Vagina (tissue), 2 donors: ENCODE measurements at places on chromosomes 13 and 19.

- no peak for DNase-seq
Measured at GRCh38 chr13:40943073-40943472, 76.0 kb downstream of the ELF1 start.

- no peak for DNase-seq
Measured at GRCh38 chr13:112345826-112346172, 30.4 kb upstream of the SPACA7 start.

DNA sequence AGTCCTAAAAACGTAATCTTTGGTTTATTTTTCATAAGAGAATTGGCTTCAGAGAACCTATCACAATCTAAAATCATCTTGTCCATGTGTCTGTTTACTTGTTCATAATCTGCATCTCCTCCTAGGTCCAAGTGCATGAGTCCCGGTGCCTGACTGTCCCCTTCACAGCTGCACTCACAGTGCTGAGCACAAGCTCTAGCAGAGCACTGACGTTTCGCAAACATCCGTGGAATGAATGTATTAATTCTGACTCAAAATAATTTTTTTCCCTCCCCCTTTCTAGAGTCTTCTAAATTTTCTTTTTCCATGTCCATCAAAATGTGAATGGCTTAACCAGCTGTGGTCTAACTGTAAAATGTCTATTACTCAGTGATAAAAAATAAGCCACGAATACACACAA, 245.5 kb upstream of the TSHZ3 start:
- peak; percentile 2 for DNase-seq

DNA sequence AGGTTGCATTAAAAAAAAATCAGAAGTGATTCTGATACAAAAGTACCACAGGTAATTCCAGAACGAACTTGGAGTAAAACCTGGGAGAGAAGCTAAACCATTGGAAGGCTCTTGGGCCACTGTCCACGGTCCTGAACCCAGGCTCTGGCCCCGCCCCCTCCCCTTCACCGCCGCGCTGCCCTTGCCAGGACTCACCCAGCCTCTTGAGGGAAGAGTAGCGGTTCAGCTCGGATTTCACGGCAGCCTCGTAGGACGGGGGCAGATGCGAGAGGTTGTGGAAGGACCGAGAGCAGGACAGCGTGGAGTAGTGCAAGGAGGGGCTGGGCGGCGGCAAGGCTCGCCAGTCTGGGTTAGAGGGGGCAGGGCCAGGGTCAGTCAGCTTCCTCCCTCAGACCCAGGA, 5.7 kb downstream of the SHISA7 start:
- DNase-seq, result no peak

- DNase-seq, result no peak
Measured at GRCh38 chr19:41136636-41137455, 22.6 kb downstream of the CYP2F1 start.

DNA sequence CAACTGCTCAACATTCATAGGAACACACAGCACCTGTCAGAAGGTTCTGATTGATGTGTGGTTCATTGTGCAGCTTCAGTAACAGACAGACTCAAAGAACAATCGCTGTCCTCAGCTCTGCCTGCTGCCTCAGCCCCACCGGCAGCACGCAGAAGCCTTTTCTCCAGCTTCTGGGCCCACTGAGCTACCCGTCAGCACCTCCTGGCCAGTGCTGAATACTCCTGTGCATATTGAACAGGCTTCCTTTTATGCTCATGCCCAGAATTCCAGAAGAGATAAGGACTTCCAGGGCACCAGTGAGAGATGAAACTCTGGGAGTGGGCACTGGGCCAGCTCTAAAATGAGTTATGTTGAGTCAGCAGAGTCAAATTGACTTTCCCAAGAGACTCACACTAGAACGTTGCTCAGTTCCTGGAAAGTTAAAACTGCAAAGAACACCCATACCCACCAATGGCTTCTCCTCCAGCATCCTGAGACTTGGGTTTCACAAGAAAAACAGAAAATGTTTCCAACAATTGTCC, 119.3 kb downstream of the COL4A1 start:
- no peak for DNase-seq

GRCh38 chr13:42377640-42378382, 105.9 kb downstream of the AKAP11 start:
- no peak for DNase-seq

GRCh38 chr13:24165746-24166145, 5.2 kb downstream of the SPATA13 start:
- no peak for DNase-seq

DNA sequence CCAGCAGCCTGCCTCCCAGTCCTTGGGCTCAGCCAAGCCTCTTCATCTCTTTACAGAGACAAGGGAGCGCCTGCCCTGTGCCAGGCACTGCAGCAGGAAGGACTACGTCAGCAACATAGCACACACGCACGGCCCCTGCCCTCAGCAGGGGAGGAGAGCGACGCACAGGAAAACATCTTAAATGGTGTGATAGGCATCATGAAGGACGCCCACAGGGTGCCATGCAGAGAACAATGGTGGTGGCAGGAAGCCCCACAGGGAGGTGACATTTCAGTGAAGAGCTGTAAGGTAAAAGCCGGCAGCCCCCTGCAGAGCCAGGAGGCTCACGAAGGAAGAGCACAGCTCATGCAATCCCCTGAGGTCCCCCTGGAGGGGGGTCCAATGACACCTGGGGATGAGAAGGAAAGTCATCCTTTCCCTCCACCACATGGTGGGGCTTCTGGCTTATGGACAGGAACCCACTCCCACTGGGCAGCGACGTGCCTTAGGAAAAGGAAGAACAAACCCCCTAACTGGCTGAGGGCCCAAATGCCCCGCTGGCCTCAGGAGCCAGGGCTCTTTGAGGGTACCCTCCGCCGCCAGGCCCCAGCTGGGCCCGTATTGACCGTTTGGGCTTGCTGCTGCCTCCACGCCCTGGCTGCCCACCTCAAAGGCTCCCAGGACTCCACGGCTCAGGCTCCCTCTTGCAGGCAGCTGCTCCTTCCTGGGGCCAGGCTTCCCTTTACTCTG, 37.3 kb upstream of the C13orf42 start:
- DNase-seq, result peak; percentile 82

GRCh38 chr13:40060296-40061007, 405.0 kb downstream of the COG6 start:
- no peak for DNase-seq

GRCh38 chr19:13825489-13826441, 30.5 kb downstream of the ZSWIM4 start:
- no peak for DNase-seq

DNA sequence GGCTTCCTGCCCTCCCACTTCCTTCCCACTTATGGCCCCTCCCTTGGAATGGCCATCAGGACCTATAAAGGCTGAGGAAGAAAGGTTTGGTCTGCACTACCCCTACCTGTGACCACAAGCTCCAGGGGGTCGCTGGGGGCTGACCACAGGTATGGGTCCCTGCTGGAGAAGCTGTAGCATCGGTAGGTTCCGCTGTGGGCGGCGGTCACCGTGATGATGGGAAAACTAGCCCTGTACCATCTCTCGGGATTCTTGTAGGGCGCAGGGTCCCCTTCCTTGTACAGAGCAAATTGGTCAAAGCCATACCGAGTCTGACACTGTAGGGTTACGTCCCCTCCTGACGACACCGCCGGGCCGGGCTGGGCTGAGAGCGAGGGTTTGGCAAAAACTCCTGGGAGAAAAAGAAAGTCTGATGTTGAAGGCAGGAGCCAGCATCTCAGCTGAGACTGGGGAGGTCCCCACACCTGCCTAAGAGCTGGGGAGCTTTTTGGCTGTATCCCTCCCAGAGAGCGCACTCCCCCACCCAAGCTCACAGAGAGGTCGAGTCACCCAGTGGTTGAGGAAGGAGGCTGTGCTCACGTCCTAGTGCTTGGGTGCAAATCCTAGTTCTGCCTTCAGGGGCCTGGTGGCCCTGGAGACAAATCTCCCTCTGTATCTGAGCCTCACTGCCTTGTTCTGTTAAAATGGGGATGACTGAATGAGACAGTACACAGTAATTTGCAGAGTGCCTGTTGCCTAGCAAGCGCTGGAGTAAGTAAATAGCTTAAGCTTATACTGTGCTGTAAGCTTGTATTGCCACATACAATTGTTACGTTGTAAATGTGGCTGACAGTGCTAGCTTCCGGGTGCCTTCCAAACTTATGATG, 10.4 kb downstream of the GP6 start:
- DNase-seq, result no peak

DNA sequence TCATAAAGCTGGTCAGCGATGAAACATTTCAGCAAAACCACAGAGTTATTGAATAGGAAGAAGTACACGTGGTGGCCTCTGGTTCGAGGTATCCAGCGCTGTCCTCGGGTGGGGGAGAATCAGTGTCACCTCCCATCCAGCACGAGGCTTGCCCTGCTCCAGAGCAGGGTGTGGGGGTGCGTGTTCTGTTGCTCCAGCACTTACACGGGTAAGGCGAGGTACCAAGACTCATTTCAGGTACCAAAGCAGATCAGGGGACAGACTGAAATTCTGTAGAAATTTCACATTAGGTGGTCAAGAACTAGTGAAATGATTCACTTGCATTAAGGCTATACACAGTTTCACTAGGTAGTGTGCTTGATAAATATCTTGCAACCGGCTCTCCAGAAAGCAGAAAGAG, 164.2 kb upstream of the SOX1 start:
- peak; percentile 58 for DNase-seq

- DNase-seq, result no peak
Measured at GRCh38 chr19:2035590-2035991, 15.5 kb downstream of the MKNK2 start.

DNA sequence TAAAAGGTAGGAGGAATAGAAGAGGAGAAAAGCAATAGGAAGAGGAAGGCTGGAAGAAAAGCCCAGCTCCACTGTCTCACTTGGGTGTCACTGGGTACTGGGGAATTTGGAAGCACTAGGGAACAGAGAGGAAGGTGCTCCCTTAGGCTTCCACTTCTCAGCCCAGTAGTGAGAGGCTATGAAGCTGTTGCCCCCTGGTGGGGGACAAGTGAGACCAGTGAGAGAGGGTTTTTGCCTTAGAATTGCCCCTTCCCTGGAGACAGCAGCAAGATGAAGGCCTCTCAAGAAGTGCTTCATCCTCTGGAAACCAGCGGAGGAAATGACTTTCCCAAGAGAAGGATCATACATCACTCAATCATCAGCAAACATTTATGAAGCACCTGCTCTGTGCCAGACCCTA, 4.7 kb upstream of the ZNF606 start:
- no peak for DNase-seq

- no peak for DNase-seq
Measured at GRCh38 chr19:31715249-31715945, 366.2 kb upstream of the TSHZ3 start.

GRCh38 chr13:23799945-23800344, 89.3 kb downstream of the MIPEP start:
- DNase-seq, result no peak

GRCh38 chr19:41695745-41696144, 7.7 kb upstream of the CEACAM7 start:
- DNase-seq, result peak; percentile 64

- no peak for DNase-seq
Measured at GRCh38 chr19:6586726-6587092, 4.2 kb downstream of the CD70 start.

- no peak for DNase-seq
Measured at GRCh38 chr19:58227964-58228584, 640 bp upstream of the ZNF544 start.

GRCh38 chr13:42699912-42700311, 81.5 kb upstream of the FAM216B start:
- DNase-seq, result no peak

- DNase-seq, result no peak
Measured at GRCh38 chr19:52673014-52673413, 34.9 kb upstream of the ZNF83 start.

- DNase-seq, result no peak
Measured at GRCh38 chr13:59391696-59392095, 772.0 kb downstream of the DIAPH3 start.

- DNase-seq, result no peak
Measured at GRCh38 chr13:99932912-99933311, 38.7 kb downstream of the ZIC5 start.

DNA sequence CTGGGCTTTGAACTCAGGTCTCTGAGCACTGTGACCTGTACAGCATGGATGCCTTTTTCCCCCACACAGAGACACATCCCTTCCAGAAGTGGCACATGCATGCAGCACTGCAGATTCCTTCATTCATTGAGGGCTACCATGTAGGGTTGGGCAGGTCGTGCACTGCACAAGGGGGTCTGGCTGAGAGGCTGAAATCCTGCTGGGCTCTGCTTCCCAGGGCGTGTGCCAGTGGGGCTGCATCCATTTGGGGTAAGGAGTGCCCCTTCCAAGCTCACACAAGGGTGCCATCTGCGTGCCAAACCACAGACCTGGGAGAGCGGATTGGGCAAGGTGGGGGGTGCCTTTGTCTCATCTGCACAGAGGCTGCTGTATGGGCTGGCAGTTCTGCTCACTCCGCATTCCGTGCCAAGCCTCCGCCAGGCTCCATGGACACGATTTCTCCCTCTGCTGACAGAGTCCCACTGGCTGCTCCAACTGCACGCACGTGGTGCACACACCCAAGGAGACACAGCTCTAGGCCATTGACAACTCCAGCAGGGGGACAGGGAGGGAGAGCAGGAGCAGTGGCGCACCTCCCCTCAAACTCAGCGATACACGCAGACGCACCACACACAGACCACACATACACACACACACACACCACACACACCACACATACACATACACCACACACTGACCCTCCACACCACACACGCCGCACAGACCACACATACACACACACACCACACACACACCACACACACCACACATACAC, 4.5 kb upstream of the SHISA7 start:
- DNase-seq, result no peak

GRCh38 chr19:4368128-4368820, 24.9 kb downstream of the MPND start:
- DNase-seq, result no peak

- DNase-seq, result no peak
Measured at GRCh38 chr19:1872807-1873523, 9.6 kb upstream of the KLF16 start.

DNA sequence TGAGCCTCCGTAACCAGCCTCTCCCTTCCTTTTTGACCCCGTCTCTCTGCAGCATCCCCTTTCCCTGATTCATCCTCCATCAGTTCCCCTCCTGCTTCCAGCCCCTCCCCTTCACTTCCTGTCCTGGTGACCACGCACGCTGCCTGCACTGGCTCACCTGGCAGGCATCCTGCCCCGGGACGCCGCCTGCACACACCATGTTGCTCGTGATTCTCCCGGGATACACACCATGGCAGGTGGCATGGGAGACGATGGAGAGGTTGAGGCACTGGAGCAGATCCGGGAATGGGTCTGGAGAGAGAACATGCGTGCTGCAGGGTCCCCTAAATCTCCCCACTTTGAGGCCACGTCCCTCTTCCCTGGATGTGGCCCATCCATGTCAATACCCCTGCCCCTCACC, 4.2 kb downstream of the KLK12 start:
- no peak for DNase-seq
